ENCODE measurements at places on chromosomes 1 and 21.

- peak; percentile 33 for DNase-seq
Observed at GRCh38 chr1:46394108-46394871, at the start of gene FAAH. Gene FAAH (plus strand): TSS chr1:46394317. CDS start chr1:46394349, 32 bp downstream.

DNA sequence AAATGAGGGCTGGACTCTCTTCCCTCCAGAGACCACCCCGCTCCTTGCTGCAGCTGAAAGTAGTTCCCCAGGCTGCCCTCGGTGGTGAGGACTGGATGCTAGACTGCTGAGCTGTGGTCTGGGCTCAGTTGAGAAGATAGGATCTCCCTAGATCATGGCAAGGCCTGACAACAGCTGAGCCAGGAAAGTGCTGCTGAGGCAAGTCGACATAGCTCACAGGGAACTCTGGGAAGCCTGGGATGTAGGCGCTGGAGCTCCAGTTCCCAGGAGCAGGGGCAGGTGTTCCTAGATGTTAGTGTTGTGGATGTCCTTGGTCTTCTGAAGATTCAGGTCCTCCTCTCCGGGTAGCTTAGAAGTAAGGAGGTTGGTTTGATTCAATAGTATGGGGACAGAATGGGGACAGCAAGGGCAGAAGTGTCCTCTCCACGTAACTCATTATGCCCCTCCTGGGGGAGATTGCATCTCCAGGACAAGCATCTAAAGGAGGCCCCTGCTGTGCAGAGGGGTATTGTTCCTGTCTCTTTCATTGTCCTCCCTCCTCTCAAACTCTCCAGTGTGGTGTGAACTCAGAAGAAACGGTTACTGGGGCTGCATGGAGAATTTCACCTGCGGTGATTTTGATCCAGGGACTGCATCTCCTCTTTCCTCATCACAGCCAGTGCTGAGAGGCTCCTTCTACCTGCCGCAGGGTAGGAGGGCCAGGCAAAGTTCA lies 3.7 kb downstream of the CYB561D1 start:
- DNase-seq = no peak

- no peak for DNase-seq
Observed at GRCh38 chr1:161342177-161342576, 25.5 kb downstream of the CFAP126 start.

GRCh38 chr1:94130851-94131595 lies 10.1 kb upstream of the ABCA4 start:
- DNase-seq = peak; percentile 60

DNA sequence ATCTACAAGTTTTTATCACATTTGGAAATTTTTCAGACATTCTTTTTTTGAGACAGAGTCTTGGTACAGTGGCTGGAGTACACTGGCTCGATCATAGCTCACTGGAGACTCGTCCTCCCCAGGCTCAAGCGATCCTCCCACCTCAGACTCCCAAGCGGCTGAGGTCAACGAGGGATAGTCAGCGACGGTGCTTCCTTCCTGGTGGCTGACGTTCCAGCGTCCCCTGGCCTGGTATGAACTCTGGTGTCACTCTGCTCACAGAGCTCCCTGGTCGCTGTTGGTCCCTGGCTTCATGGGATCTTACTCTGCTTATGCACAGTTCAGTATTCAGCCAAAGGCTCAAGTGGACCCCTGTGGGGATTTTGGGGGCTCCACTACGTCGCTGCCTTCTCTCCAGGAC lies 3.5 kb upstream of the ARHGEF16 start:
- no peak for DNase-seq

DNA sequence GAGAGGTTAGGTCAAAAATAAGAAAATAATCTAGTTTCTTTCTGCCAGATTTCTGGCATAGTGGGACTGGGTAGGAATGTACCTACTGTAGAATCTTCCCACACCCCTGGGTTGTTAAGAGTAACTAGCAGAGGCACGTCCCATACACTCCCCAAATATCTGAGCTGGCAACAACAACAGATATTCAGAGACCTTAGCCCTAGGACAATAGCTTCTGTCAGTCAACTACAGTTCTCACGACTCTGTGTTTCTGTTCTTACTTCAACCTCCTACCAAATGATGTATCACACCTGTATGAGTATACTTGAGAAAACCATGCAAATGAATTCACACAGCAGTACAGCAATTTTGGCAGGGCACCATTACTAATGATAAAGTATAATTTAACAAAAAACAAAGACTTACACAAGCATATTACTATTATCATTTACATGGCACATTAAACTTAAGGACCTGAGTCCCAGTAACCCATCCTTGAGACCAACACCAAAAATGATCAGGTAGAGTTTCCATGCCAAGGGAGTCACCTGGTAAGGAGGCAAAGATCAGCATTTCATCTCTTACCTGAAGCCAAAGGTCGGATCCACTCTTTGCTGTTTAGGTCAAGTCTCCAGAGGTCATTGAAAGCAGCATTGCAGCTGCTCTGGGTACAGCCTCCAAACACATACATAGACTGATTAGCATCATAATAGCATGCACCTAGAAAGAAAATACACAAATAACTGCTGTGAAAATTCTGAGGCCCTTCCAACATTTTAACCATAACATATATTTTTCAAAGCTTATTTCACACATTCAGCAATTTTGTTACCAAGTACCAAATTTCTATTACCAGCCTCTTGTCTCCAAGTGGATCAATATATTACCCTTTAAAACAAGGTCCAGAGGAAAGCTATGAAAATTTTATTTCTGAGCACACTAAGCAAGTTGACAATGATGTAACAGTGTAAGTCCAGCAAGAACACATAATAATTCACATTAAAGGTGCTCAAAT lies 57.5 kb upstream of the CPLANE2 start:
- DNase-seq = no peak

GRCh38 chr1:22452481-22452957 lies 868 bp downstream of the ZBTB40 start:
- DNase-seq = peak; percentile 44

- peak; percentile 92 for DNase-seq
Observed at GRCh38 chr1:218499011-218499691, 154.0 kb downstream of the TGFB2 start.

DNA sequence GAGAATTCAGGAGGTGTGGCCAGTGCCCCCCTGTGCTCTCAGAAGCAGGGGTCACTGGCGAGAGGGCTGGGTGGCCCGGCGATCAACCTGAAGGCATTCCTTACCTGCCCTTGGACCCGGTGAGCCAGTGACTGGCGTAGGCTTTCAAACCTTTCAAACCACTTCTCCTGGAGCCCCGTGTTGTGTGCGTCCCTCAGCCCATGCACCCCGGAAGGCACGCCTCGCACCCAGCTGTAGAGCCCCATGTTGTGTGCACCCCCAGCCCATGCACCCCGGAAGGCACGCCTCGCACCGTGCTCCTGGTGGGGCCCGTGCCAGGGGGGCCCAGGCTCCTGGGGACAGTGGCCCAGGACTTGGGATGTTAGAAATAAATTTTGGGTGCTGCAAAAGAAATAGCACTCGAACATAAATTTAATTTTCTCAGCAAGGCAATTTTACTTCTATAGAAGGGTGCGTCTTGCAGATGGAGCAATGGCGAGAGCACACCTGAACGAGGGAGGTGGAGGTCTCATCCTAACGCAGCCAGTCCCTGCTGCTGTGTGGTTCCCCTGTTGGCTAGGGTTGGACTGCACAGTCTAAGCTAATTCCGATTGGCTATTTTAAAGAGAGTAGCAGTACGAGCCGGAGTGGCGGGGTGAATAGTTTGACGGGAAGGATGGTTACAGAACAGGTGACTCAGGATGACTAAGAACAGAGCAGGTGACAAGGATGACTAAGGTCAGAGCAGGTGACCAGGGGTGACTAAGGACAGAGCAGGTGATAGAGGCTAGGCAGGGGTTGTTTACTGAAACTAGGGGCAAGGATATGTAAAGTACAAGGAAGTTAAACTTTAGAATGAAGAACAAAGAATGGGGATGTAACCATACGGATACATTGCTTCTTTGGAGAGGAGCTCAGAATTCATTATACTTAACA lies 47.4 kb downstream of the PRKCZ start:
- no peak for DNase-seq

DNA sequence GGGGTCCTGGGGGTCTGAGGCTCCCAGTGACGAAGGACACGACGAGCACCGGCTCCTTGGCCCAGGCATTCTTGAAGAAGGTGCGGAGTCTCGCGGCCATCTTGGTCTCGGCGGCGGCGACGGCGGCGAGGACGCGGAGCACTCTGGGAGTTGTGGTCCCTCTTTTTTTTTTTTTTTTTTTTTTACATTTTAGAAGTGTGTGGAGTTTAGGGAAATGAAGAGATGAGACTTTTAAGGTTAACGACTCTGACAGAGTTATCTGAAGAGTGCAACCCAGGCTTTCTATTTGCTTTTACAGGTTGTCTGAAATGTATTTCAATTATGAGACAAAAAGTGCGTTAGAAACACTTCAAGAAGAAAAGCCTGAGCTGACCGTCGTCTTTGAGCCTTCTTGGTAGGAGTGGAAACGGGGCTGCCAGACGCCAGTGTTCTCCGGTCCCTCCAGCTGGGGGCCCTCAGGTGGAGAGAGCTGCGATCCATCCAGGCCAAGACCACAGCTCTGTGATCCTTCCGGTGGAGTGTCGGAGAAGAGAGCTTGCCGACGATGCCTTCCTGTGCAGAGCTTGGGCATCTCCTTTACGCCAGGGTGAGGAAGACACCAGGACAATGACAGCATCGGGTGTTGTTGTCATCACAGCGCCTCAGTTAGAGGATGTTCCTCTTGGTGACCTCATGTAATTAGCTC lies 9.7 kb downstream of the OR2B11 start:
- DNase-seq = peak; percentile 53

DNA sequence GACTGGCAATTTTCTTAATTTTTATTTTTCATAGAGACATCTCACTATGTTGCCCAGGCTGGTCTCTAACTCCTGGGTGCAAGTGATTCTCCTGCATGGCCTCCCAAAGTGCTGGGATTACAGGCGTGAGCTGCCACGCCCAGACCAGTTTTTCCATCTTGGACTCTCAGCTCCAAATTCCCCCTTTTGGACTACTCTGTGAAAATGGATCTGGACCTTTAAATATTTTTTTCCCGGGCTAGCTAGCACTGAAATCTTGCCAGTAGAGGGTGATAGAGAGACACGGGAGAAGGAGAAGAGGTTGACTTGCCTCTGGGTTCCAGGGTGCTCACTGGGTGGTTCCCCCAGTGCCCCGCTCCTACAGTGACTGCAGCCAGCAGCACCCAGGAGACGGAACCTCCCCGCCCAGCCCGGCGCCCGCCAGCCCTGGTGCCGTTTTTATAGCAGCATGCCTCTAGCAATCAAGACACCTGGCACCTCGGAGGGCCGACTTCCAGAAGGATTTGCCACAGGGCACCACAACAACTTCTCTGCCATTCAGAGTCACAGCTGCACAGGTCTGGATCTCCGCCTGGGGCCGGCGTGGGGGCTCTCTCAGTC lies 34.7 kb upstream of the SCCPDH start:
- DNase-seq = peak; percentile 71

GRCh38 chr1:200731654-200732332 lies 6.9 kb upstream of the CAMSAP2 start:
- DNase-seq = no peak

DNA sequence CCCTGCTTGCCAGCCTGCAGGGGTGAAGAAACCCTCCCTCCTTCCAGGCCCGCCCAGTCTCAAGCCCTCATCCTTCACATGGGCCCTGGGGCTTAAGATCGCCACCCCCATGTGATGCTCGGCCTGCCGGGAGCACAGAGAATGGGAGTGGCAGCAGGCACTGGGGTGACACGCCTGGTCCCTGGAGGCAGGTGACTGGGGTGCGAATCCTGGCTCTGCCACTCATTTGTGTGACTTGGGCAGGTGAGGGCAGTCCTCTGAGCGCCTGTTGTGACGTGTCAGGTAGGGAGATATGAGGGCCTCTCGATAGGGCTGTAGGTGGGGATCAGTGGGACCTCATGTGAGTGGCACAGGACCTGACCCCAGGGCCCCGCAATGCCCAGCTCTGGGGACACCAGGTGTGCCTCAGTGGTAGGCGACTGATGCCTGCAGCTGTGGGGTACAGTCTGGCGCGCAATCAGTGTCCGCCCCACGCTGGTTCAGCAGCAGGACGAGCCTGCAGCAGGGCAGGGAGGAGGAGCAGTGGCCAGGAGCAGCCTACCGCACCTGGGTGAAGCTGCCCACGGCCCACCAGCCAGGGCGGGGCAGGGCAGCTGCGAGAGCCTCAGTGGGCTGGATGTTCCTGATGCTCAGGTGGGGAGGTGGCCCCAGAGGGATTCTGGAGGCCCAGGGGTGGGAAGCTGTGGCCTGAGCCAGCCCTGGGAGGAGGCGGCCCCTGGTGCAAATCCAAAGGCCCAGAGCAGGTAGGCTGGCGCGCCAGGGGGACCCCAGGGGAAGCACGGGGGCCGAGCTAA lies 6.2 kb downstream of the SH2D5 start:
- no peak for DNase-seq

- no peak for DNase-seq
Observed at GRCh38 chr1:212914789-212915188, 35.6 kb upstream of the VASH2 start.

- DNase-seq = peak; percentile 88
Observed at GRCh38 chr1:168613691-168614231, 37.4 kb downstream of the XCL1 start.

- peak; percentile 89 for DNase-seq
Observed at GRCh38 chr21:41616031-41616591, 108.2 kb upstream of the TMPRSS2 start.

DNA sequence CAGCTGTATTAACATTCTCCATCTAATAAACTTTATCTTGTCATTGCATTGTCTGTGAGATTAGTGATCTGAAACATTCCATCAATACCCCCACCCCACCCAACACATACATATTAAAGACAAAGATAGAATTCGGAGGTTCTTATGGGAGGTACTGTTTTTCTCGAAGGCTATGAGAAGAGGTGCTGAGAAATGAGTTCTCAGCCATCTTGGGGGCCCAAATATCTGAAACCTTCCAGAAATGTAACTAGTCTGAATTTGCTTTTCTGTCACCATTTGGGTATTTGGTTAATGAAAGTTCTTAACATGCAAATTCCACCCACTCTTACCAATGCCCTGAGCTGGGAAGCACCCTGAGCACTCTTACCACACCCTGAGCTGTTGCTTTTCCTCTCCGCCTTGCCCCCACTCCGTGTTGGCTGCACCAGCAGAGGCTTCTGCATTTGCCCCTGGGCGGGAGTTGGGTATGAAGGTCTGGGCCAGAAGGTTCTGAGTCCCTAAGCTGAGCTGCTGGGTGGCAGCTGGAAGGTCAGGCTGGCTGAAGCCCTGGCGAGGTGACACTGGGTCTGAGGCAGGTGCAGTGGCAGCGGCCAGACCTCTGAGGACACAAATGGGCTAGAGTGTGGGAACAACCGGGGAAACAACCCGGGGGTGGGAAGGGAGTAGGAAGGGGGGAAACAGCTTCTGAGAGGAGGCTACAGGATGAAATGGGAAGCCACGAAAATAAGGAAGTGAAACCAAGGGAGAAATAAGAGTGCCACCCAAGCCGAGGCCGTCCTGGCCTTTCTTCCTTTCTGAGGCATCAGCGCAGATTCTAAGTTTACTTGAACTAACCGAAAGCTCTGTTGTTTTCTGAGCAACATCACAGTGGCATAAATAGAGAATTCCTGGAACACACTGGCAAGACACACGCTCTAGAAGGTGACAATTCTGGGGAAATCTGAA lies 26.3 kb upstream of the IER5 start:
- no peak for DNase-seq

GRCh38 chr1:152168535-152168868 lies 9.5 kb upstream of the RPTN start:
- DNase-seq = no peak

GRCh38 chr1:2152954-2153353 lies 41.6 kb downstream of the FAAP20 start:
- DNase-seq = no peak

- no peak for DNase-seq
Observed at GRCh38 chr1:179935909-179936496, 18.6 kb upstream of the CEP350 start.
